ENCODE measurements at places on chromosomes 1 and 21.
A peak's percentile ranks its signal among the peaks of the same experiment; 100 is the strongest.

- DNase-seq, result peak; percentile 10
Observed at GRCh38 chr1:1782399-1783221, 4.3 kb upstream of the NADK start.

- no peak for DNase-seq
Observed at GRCh38 chr1:173715538-173715844, 710 bp downstream of the KLHL20 start.

DNA sequence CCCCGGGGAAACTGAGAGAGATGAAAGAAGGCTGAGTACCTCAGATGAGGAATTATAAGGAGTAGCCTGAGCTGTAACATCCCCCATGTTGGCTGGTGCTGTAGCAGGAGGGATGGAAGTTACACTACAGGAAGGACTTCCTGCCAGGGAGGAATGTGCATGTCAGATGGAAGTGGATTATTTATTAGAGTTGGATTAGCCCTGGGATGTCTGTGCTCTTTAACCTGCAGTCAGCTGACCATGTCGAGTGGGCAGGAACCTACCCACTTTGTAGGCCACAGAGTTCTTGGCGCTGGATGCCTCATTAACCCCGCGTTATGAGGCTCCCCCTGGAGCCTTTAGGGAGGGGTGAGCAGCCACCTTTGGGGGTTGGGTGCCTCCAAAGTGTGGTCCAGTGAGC, 757 bp upstream of the SEMA4A start:
- no peak for DNase-seq

GRCh38 chr1:28078680-28079626, 9.5 kb downstream of the EYA3 start:
- no peak for DNase-seq

DNA sequence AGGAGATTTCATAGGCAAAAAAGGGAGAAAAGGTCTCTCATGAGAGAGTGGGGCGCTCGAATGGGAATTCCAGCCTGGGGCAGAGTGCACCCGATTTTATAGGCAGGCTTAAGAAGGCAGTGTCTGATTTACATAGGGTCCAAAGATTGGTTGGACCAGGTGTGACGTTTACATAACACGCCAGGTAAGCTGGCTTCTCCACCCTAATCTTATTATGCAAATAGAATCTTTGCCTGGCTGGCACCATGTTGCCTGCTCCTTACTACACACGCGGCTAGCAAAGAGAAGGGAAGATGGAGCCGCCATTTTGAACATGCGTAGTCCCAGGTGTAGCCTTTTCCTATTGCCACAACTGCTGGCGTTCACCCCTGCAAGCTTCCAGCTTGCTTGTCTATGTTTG, 103.7 kb downstream of the SLC16A1 start:
- no peak for DNase-seq

DNA sequence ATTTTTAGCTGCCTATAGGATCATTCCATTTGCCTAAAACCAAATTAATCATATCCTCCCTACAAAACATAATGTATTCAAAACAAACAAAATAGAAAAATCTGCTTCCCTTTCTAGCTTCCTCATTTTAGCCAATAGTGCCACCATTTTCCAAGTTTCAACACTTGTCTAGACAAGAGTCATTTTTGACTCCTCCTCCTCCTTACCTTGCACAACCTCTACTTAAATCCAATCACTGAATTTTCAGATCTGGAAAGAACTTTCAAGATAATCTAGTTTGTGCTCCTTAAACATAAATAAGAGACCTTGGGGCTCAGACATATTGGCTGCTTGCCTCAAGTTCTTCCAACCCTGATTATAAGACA, 7.4 kb downstream of the STX6 start:
- DNase-seq, result no peak

- DNase-seq, result no peak
Observed at GRCh38 chr1:64478594-64479470, 8.9 kb downstream of the CACHD1 start.

- no peak for DNase-seq
Observed at GRCh38 chr1:145995148-145995881, 1.1 kb downstream of the TXNIP start.

DNA sequence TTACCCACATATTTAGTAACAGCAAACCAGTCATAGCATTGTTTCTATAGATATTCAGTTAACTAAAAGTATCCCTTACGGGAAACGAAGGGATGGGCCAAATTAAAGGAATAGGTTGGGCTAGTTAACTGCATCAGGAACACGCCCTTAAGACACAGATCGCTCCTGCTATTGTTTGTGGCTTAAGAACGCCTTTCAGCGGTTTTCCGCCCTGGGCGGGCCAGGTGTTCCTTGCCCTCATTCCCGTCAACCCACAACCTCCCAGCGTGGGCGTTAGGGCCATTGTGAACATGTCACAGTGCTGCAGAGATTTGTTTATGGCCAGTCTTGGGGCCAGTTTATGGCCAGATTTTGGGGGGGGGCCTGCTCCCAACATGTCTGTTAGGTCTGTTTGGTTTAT, 14.7 kb downstream of the TNFRSF18 start:
- no peak for DNase-seq

GRCh38 chr21:26385721-26386120, 187.4 kb downstream of the CYYR1 start:
- DNase-seq, result no peak

DNA sequence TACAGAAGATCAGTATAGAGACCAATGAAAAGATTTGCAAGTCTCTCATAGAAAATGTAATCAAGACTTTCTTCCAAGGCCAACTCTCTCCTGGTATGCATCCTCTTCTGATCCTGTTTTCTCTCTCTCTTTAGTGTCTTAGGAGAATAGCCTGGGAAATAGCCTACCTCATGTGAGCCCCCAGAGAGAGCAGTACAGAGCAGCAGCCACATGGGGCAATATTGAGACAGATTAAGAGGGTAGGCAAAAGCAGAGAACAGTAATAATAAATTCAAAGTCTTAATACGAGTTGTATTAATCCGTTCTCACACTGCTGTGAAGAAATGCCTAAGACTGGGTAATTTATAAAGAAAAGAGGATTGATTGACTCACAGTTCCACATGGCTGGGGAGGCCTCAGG, 61.4 kb downstream of the RNASEL start:
- DNase-seq, result no peak

DNA sequence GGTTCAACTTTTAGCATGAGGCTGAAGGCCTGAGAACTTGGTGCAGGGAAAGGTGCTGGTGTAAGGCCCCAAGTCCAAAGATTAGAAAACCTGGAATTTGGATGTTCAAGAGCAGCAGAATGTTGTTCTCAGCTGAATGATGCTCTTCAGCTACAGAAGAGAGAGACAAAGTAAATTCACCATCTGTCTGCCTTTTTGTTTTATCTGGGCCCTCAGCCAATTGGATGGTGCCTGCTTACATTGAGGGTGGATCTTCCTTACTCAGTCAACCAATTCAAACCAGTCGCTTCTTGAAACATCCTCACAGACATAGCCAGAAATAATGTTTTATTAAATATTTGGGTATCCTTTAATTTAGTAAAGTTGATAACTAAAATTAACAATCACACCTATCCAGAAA, 748.2 kb upstream of the ADAMTS5 start:
- no peak for DNase-seq

DNA sequence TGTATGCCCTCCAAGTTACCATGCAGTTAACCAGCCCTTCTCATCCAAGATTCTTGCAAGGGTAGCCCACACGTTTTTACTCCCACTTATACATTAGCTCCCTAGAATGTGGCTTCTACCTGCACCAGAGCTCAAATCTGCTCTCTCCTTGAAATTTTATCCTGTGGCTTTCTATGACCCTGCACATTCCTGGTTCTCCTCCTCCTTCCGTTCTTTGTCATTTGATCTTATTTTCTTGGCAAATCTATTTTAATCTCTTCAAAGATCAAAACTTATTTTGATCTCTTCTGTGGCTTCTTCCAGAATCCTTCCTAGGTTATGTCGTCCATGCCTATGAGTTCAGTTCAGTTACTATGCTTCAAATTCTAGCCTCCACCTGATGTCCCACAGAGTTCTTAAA, 115.6 kb upstream of the GUCA2B start:
- no peak for DNase-seq

DNA sequence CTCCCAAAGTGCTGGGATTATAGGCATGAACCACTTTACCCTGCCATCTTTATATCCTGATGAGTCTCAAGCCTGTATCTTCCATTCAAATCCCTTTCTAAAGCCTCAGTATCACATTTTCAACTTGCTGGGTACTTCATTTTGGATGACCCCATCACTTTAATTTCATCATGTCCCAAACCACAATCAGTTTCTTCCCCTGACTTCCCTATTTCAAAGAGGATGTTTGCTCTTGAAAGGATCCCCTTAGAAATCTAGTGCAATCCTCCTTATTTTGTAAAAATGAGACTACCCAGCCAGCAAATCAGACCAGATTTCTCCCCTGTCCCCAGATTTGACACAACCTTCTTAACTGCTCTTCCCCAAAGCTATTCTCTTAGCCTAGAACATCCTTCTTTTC, 7.0 kb upstream of the TRIT1 start:
- no peak for DNase-seq

DNA sequence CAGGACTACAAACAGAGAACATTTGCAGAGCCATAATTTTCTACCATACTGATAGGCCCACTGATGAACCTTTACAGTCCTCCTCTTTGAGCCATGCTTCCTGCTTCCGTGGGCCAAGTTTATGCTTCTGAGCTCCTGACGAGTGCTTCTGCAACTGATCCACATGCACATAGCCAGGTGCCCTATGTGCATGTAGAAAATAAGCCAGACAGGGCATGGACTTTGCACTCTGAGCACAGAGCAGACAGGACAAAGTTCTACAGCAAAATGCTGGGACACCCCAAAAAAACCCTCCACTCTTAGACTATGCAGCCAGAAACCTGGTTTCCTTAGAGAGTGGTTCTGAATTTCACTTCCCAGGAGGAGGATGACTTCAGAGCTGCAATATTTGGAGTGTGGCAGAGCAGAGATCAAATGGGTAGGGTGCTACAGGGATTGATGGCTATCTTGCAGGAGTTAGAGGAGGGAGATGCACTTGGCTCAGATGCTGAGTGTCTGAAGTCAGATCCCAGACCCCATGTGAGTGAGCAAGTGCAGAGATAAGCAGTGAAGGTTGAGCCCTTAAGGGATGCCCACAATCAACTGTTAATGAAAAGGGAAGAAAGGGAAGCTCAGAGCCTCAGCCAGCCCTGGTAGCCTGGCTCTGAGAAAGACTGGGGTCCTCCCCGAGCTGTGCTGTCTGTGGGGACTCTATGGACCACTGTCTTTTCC, 230.9 kb downstream of the DUSP10 start:
- no peak for DNase-seq

DNA sequence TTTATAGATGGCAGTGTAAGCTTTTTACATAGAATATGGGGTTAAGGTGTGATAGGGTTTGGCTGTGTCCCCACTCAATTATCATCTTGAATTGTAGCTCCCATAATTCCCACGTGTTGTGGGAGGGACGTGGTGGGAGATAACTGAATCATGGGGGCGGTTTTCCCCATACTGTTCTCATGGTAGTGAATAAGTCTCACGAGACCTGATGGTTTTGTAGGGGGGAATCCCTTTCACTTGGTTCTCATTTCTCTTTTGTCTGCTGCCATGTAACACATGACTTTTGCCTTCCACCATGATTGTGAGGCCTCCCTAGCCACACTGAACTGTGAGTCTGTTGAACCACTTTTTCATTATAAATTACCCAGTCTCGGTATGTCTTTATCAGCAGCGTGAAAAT, 290.3 kb upstream of the B3GALT2 start:
- DNase-seq, result no peak

DNA sequence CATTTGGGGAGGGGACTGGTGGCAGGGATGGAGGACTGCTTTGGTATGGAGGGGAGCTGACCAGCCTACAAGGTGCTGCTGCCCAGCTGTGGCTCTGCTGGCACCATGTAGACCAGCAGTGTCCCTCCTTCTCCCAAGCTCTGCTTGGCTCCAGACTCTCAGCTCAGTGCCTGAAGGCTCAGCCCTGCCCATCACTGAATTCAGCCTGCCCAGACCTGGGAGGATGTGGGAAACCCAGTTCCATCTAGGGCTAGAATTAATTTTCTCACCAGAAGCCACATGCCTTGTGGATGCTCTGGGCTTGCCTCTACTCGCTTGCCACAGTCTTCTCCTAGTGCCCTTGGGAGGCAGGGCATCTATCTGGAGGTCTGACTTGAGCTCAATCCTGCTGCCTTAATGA, 195.0 kb upstream of the EDN2 start:
- no peak for DNase-seq

- no peak for DNase-seq
Observed at GRCh38 chr1:198287916-198288315, 131.1 kb downstream of the NEK7 start.

- DNase-seq, result no peak
Observed at GRCh38 chr1:165841582-165842017, 14.2 kb downstream of the UCK2 start.

- no peak for DNase-seq
Observed at GRCh38 chr1:226097866-226098625, 35.5 kb downstream of the H3-3A start.

DNA sequence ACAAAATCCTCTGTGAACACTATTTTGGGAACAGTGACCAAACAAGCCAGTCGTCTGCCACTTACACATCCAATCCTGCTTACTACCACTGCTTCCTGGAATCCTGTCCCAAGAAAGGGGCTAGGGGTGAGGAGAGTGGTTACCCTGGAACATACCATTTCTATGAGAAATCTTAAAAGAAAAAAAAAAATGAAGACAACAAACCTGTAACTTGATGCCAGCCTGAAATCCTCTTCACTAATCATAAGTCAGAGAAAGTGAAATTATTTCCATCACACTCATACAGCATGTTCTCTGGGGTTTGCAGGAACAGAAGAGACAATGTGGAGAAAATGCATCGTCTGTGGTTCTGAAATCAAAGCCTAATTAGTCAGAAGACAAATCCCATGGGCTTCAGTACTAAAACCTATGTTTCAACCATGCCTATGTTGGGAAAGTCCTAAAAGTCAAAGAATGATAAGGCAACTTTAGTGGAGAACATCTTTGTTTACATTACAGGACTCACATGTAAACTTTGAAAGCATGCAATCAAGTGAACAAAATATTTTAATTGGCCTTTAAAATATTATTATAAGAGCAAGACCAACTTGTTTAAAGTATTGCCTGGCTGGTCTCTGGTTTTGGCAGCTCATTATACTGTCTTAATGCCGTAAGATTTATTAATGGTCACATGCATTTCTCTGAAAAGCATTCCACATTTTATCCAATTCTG, 220.7 kb downstream of the LTN1 start:
- no peak for DNase-seq

DNA sequence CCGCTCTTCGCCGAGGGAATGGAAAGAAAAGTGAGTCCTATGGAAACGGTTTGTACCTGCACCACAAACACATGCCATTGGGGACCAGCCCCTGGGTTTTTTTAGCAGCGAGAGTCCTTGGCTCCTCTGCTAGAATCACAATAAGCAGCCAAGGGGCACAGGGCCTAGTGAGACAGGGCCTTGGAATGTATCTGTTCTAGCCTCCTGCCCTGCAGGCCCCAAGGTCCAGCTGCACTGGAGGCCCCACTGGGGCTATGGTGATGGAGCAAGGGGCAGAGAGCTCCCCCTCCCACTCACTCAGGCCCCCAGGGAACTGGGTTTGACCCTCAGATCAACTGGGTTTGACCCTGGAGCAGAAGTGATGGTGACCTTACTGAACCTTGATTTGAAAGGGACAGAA, 14.4 kb downstream of the SHISA4 start:
- no peak for DNase-seq
